ENCODE measurements at places on chromosomes 2 and 18.

GRCh38 chr18:77055429-77056300 lies 76.9 kb downstream of the MBP start:
- DNase-seq: no peak

DNA sequence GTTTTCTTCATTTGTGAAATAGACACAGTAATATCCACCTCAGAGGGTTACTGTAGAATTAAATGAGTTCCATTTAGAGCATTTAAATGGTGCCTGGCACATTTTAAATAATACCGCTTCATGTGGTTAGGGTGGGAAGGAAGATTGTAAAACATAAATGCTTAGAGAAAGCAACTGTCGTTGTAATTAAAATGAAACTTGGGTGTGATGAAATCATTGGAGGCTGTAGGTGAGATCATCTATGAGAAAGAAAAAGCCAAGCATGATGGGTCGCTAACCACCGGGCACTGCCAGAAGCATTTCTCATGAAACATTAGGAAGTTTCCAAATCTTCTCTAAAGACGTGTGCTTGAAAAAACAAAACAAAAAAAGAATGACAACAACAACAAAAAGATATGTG lies 8.2 kb upstream of the SLC39A10 start:
- DNase-seq: no peak

GRCh38 chr2:227058888-227059399 lies 105.1 kb downstream of the COL4A4 start:
- DNase-seq: no peak

DNA sequence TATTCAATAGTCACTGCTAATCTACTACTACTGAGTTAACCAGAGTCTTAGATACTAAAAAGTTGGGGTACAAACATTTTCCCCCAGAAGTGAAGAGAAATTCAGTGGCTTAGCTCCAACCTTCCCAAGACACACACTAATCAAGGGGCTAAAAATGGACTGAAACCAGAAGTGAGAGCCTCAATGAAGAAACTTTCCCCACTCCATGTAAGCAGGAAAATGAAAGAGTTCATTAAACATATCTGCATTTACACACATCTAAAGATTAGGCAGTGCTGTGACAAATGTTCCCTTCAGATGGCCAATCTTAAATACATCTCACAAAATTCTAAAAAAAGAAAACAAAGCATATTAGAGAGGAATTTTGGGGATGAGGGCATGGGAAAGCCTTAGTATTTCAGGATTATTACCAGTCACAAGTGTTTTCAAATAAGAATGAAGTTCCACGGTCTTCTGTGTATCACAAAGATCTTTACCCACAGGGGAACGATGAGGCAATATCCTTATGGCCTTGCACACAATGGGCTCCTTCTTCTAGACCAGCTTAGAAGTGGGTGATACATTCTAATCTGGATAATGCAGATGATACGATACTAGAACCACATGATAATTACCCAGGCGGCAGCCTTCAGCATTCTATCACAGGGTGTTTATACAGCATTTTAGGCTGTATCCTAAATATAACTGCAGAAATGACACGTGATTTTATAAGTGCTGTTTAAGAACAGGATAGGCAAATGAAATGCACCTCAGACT lies 17.1 kb downstream of the ANKRD44 start:
- no peak for DNase-seq

DNA sequence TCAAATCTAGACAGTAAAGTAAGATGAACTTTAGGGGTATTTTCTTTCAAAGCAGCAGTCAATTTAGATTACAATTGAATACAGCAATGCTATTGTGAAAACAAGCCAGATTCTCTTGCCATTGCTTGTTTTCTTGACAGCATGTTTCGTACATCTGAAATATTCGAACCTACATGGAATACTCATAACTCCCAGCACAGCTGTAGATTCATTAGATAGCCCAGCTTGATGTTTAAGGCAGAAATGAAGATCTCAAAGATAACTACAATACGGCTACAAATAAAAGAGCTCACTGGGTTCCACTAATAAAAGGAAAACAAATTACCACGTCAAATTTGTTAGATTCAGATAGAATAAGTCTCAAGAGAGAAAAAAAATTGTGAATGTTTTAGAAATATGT lies 208.8 kb downstream of the WDPCP start:
- no peak for DNase-seq
